ENCODE measurements at places on chromosomes 5 and 9.

DNA sequence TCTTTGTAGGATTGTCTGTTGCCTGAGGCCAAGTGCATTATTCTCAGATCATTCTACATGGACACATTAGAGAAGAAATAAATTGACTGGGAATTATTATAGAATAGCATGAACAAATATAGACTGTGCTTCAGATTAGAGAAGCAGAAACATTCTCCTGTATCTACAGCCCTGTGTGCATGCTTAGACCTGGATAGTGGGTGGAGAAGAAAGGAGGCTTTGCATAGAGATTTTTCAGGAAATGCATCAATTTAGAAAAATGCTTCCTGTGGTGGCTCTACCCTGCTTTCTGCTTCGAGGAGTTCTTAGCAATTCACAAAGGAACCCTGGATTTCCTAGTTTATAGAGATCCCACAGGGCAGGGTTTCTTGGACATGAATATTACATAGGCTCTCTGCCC lies 66.7 kb downstream of the IRX1 start:
- no peak for DNase-seq

GRCh38 chr9:97853056-97853843 lies at the start of gene FOXE1:
TSS of gene FOXE1 (plus strand) at chr9:97853226. CDS start at chr9:97853915, 689 bp downstream.
- DNase-seq = no peak

DNA sequence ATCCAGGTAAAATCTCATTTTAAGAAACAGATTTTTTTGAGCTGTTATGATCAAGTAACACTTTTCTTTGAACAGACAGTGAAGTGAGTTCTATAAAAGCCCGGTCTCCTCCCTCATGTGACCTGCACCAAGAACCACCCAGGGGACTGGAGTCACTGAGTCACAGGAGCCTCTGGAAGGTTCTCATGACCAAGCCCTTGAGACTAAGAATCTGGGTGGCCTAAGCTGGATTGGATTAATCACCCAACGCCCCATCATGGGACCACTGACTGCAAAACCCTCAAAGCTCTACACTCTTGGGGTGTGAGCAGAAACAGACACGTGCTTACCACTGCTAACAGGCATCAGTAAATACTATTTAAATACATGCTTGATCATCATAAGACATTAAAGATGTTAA lies 48.4 kb downstream of the SECISBP2 start:
- DNase-seq = no peak

DNA sequence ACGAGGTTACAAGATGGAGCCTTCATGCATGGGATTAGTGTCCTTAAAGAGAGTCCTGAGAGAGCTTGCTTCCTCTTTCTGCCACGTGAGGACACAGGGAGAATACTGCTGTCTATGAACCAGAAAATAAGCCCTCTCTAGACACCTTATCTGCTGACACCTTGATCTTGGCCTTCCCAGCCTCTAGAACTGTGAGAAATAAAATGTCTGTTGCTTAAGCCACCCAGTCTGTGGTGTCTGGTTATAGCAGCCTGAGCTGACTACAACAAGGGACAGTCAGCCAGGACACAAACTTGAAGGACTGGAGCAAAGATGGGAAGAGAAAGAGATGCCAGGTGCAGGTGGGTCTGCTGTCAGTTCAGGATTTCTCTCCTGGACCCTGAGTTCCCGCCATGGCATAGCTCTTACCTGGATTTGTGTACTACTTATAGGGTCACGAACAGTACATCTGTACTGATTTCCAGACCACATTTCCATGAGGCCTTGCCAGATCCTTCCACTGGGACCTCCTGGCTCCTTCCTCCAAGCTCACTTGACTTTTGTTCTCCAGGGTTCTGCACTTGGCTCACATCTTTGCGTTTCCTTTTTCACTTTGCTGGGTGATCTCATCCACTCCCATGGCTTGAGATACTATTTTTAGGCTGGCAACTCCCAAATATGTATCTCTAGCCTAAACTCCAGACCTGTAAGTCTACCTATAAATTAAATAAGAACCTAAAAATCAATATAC lies 44.9 kb upstream of the LIFR start:
- DNase-seq = no peak

GRCh38 chr9:94600258-94600657 lies 6.6 kb upstream of the FBP2 start:
- DNase-seq = peak; percentile 4

DNA sequence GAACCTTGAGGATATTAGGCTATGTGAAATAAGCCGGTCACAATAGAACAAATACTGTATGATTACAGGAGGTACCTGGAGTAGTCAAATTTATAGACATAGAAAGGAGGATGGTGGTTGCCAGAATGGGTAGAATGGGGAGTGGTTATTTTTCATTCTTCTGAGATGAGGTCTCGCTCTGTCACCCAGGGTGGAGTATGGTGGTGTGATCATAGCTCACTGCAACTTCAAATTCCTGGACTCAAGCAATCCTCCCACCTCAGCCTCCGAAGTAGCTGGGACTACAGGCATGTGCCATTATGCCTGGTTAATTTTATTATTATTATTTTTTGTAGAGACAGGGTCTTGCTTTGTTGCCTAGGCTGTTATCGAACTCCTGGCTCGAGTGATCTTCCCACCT lies 27.1 kb downstream of the SH3PXD2B start:
- no peak for DNase-seq

Measured in SHP77 treated with DMSO at 0.1 percent for 48 hours (cell line).